Left cardiac atrium (tissue), 4 donors: ENCODE measurements at places on chromosomes 11 and 22. TPM values are rescaled to one million over a fixed set of nuclear protein-coding genes. Genes with fewer than 3 reads are reported as not detected.
A peak's percentile ranks its signal among the peaks of the same experiment; 100 is the strongest.

SAA4 gene
- not detected for total RNA-seq

DNA sequence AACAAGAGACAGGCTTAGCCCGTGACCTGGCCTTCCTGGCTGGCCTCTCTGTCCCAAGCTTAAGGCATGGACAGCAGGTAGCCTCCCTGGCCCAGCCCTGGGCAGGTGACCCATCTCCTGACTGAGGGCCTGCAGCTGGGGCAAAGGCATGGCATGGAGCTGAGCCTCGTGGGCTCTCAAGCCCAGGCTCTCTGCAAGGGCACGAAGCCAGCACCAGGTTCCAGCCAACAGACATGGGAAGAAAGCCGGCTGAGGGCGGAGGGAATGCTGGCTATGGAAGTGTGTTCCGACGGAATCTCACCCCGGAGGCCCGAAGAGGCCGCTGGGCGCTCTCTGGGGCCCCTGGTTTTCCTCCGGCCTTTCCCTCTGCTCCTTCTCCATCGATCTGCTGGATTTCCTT, 12.9 kb downstream of the DNAL4 start:
- peak; percentile 71 for DNase-seq

DNA sequence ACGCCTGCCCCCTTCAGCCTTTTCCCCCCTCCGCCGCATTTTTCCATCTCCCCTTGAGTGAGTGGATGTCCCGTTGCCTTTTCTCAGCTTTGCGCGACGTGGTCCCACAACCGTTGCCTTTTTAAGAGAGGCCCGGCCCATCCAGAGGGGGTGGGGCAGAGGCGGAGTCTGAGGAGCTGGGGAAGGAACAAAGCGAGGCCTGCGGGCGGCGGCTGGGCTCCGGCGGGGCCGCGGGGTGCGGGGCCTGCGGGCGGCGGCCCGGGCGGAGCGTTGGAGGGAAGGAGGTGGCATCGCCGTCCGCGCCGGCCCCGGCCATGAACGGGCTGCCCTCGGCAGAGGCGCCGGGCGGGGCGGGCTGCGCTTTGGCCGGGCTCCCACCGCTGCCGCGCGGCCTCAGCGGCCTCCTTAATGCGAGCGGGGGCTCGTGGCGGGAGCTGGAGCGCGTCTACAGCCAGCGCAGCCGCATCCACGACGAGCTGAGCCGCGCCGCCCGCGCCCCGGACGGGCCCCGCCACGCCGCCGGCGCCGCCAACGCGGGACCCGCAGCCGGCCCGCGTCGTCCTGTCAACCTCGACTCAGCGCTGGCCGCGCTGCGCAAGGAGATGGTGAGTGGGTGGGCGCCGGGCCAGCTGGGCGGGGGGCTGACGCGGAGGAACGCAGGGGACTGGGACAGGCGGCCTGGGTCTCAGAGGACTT, at the start of gene FAM89B:
FAM89B (plus strand) TSS at position 183 of the 696 bp plus-strand sequence; CDS start at position 315, 132 bp downstream.
- DNase-seq: peak; percentile 95

- no peak for DNase-seq
Observed at GRCh38 chr11:15935373-15935772, 421.0 kb downstream of the SOX6 start.
